GM12864 (cell line): ENCODE measurements at places on chromosomes 1 and 21.
A peak's percentile ranks its signal among the peaks of the same experiment; 100 is the strongest.

DNA sequence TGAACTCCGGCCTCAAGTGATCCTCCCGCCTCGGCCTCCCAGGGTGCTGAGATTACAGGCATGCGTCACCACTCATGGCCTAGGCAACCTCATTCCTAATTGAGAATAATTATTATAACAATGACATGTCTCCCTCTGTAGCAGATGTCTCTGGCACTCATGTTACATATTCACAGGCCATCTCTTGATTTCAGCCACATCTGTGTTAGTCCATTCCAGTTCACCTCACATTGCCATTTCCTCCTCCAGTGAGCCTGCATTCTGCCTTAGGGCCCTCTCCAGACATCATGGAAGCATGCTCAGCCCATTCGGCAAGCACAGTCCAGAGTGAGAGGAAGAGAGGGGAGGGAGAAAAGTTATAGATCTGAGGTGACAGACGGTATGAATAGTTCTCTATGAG lies 32.5 kb downstream of the CDKN2C start:
- no peak for DNase-seq

DNA sequence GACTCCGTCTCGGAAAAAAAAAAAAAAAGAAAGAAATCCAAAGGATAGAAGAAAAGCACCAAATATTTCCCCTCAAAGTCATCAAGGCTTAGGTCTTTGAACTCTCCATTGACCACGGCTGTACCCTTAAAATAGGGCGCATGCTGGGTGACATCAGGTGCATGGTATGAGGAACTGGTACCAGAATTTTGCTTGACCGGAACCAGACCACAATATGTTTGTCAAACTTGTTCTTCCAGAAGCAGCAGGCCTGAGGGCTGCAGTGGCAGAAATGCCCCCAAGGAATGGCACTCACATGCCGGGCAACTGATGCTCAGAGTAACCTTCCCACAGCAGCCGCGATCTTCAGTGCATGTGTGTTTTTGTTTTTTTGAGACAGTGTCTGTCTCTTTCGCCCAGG lies 21.0 kb downstream of the RCC1 start:
- no peak for DNase-seq

GRCh38 chr21:27423038-27423437 lies 456.1 kb upstream of the ADAMTS5 start:
- no peak for DNase-seq

GRCh38 chr1:119115311-119115710 lies 25.1 kb downstream of the WARS2 start:
- no peak for DNase-seq

- DNase-seq = no peak
These were observed 271.8 kb downstream of the RRAGC start for GRCh38 chr1:38587766-38588165.

DNA sequence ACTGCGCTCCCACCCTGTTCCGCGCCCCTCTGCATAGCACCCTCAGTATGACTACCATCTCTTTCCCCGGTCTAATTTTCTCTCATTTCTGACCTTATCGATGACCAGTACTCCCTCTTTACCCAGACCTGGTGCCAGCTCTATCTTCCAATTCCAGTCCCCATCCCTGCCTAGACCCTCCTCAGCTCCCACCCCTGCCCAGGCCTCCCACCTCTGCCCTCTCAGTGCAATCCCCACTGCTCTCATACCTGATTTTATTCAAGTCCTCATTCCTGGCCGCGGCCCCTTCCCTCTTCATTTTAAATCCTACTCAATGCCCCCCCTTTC lies 1.3 kb downstream of the USP24 start:
- DNase-seq = no peak

GRCh38 chr1:23217421-23218115 lies at the start of gene HTR1D:
Gene HTR1D, minus strand, starts transcription at chr1:23217502. Its CDS starts 23,283 bp downstream, at chr1:23194219.
- no peak for DNase-seq

GRCh38 chr1:6245869-6246496 lies 2.0 kb downstream of the HES3 start:
- DNase-seq = no peak

DNA sequence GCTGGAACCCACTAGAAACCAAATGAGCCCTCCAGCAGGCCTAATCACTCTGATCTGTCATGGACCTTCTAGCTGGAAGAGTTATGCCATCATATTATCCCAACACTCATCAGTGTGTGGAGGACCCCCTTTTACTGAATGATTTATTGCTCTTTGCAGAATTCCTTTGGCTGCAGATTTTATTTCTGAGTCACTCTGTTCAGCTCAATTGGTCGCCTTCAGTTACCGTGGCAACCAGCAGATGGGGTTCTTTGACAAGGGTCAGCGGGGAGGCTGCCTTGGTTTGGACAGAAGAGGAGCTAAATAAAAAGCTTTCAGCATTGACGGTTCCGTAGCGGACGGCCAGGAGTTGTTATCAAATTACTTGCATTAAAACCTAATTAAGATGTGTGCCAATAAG lies 220.1 kb downstream of the SDCCAG8 start:
- DNase-seq = no peak

GRCh38 chr1:6966326-6966725 lies 181.1 kb downstream of the CAMTA1 start:
- no peak for DNase-seq

GRCh38 chr1:29585656-29586055 lies 349.3 kb downstream of the PTPRU start:
- DNase-seq = no peak

DNA sequence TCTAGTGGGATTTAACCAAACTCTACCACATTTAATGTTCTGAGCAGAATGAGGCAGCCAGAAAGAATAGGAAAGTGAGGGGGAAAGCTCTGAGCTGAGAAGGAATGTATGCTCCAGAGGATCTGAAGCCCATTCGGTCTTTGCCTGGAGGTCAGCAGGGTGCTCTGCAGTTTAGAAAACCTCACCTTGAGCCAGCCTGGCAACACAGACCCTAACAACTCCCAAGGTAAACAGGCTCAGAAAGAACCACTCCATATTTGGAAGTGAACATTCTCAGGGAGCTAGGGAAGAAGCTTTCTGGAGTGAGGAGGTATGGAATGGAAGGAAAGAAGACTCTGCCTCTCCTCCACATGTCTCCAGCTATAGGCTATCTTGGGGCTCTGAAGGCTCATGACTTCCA lies 398.8 kb downstream of the SEC16B start:
- no peak for DNase-seq

- no peak for DNase-seq
These were observed 32.2 kb downstream of the SIPA1L2 start for GRCh38 chr1:232597721-232598120.

DNA sequence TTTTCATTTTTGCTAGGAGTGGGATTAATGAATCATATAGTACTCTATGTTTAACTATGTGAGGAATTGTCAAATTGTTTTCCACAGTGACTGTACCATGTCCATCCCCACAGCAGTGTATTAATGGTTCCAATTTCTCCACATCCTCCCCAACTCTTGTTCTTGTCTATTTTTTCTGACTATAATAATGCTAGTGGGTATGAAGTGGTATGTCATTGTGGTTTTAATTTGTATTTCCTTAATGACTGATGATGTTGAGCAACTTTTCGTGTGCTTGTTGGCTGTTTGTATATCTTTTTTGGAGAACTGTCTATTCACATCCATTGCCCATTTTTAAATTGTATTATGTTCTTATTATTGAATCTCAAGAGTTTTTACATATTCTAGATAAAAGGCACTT lies 10.0 kb upstream of the KPRP start:
- no peak for DNase-seq

DNA sequence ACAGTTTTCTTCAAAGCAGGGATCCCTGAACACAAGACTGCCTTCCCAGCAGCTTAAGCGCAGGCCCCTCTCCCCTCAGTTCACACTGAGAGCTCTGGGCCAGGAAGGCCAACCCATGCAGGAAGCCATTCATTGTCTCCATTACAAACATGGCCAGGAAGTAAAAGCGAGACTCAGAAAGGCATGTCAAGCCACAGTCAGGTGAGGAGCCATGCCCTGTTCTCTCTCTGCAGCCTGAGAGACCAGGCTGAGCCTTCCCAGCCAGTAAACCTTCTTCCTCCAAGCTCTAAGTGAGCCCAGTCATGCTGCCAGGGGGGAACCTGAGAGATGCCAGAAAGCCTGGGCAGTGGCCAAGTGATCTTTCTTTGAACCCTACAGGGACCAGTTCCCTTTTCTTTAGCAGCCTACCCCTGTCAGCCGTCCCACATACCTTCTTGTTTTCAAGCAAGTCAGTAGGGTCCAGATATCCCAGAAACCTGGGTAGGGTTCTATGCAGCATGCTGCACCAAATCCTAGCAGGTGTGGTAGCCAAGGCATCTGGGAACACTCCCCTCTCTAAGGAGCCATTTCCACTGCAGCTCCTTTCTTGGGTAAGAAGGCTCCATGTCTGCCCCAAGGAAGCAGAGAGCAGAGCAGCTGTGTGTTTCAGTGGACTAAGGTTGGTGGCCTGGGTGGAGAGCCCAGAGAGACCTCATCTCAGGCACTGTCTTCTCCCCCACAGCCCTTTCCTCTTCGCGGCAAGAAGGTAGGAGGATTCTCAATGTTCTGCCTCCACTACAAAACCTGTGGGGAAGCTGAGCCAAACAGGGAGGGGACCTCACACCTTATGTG lies 977 bp downstream of the TRAF3IP3 start:
- peak; percentile 54 for DNase-seq

- DNase-seq = no peak
These were observed 5.1 kb downstream of the SRSF4 start for GRCh38 chr1:29176576-29176975.

GRCh38 chr1:29122682-29123052 lies 1.0 kb downstream of the TMEM200B start:
- DNase-seq = no peak

- DNase-seq = no peak
These were observed 15.9 kb downstream of the SHISA4 start for GRCh38 chr1:201904579-201904978.

GRCh38 chr1:54421101-54421504 lies 14.9 kb upstream of the SSBP3 start:
- no peak for DNase-seq

DNA sequence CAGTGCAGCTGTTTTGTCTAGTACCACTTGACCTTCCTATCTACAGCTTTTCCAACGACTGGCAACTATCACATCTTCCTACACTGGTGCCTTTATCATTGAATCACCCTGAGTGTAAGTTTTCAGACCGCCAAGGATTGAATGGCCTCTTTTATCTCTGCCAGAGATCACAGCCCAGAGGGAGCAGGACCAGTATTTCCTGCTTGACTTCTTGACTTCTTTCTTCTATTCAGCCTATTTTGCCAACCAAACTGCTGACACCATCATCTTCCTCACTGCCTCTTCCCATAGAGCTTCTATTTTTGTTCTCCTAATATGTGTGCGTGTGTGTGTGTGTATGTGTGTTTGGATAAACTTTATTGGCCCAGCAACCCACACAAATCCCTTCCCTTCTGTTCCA lies 53.8 kb downstream of the SERBP1 start:
- no peak for DNase-seq

DNA sequence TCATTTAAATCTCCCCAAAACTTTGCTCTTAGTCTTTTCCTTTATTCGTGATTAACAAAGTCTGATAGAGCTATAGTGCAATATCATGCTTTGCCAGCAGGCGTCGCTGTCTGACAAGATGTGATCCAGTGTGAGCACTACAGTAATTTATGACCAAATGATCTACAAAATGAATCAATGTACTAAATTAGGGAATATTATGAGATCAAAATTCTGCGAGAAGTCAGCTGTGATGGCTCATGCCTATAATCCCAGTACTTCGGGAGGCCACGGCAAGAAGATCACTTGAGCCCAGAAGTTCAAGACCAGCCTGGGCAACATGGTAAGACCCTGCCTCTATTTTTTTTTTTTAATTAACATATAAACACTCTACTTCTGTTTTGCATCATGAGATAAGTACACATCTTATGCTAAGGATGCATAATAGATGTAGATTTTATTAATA lies 3.6 kb upstream of the SPSB1 start:
- no peak for DNase-seq

DNA sequence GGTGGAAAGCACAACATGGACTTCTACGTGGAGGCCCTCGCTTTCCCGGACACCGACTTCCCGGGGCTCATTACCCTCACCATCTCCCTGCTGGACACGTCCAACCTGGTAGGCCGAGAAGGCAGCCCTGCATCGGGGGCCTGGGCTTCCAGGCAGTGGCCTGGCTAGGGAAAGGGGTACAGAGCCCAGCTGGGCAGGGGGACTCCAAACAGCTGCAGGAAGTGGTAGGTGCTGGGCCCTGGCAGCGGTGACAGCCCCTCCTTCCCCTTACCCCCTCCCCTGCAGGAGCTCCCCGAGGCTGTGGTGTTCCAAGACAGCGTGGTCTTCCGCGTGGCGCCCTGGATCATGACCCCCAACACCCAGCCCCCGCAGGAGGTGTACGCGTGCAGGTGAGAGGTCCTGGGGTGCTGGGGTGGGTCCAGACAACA lies 30.0 kb upstream of the PADI6 start:
- DNase-seq = no peak

DNA sequence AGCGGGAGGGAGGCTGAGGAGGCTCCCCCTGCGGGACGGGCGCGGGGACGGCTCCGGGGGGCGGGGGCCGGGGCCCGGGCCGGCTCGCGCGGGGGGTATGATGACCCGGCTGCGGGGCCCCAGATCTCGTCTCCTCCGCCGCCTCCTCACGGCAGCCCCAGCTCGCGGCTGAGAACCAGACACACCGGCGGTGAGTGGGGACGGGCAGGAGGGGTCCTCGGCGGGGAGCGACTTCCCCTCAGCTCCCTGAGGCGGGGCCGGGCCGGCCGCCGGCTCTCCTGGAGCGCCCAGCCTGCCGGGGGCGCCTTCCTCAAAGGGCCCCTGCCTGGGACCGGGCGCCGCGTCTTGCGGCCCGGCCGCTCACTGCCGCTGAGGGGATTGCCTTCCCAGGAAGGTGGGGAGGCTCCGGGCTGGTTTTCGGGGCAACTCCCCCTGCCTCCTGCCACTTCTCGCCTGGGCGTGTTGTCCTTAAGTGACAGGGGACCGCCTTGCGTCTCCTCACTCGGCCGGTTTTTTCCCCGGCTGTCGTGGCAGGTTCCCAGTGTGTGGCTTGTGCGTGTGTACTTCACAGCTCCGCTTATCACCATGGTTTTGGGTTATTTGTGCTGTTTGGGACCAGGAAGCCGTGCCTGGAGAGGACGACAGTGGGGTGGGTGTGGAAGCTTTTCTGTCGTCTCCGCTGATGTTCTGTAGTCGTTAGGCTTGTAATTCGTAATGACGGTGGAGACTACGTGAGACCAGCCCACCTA lies 800 bp downstream of the HIPK1 start:
- no peak for DNase-seq

GRCh38 chr1:199792874-199793273 lies 234.6 kb upstream of the NR5A2 start:
- no peak for DNase-seq

GRCh38 chr1:221979444-221980032 lies 237.6 kb upstream of the DUSP10 start:
- DNase-seq = no peak

- no peak for DNase-seq
These were observed 19.7 kb downstream of the TP53BP2 start for GRCh38 chr1:223825767-223826748.

GRCh38 chr1:28148880-28149195 lies 27.7 kb downstream of the PTAFR start:
- DNase-seq = no peak

DNA sequence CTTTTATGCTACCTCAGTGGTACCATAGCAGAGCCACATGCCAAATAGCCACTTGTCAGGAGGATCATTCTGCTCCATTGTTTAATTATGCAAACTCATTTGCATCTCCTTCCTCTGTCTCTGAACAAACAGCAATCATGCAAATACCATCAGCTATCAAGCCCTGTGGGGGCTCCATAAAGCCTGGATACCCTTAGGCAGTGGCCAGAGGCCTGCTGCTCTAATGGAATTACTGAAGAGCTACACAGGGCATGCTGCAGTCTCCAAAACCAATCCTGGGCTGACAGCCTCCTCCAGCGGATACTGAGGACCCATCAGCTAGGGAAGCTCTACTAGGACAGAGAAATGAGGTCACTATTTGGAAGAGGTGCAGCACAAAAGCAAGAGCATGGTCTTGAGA lies 376.3 kb downstream of the KCNH1 start:
- no peak for DNase-seq

GRCh38 chr1:89660224-89661061 lies 27.5 kb downstream of the LRRC8C start:
- DNase-seq = no peak
